Stimulated activated CD4-positive, alpha-beta T cell treated with anti-CD3 and anti-CD28 coated beads, Interleukin-12 subunit alpha, Interleukin-12 subunit beta, amount 100 ng/mL, for 24 hours (primary cell): ENCODE measurements at places on chromosomes 2 and 18.

GRCh38 chr18:56569416-56569815 is 69.0 kb downstream of the TXNL1 start:
- DNase-seq, result no peak

GRCh38 chr2:82023710-82024109 is 1719.2 kb upstream of the LRRTM1 start:
- DNase-seq, result no peak

DNA sequence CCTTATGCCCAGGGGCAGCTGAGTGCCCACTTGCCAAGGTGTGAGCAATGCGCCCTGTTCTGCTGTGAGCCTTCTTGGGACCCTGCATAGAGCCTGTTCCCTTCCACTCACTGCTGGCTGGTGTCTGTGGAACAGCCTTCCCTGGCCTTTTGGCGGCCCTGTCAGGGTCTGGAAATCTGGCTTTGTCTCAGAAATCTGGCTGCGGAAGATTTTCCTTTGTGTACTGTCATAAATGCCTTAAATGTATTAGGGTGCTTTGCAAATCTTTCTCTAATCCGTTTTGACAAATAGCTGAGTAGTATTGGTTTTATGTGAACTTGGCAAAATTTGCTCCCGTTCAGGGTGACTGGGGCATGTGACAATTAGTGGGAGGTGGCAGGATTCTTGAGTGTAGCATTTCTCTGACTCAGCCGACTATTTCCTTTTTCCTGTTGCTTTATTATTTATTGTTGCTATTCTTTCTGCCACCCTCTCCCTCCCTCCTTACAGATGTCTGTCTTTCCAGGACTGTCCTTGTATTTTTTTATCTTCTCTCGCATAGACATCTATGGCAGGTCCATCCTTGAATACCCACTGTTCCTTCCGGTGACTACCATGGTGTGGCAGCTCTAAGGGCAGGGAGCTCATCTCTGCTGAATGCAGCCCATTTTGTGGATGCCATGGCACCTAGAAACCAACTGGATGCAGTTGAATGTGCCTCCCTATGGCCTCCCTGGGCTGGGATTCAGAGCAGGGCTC is 41.8 kb downstream of the LDLRAD4 start:
- DNase-seq, result no peak

DNA sequence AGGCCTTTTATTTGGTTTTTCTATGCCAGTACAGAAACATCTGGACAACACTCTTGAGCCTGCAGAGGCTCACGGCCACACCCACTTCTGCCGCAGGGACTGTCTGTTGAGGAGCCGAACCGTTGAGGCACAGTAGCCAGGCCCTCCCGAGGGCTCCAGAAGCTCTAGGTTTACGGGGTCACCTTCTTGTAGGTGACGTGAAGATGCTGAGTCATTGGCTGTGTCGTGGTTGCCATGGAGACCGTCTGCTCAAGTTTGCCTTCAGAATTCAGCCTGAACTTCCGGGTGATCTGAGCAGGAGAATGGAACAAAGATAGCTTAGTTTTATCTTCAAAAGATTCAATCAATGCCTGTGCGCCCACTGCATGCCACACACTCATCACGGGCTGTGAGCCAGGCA is 25.9 kb downstream of the BOK start:
- no peak for DNase-seq

DNA sequence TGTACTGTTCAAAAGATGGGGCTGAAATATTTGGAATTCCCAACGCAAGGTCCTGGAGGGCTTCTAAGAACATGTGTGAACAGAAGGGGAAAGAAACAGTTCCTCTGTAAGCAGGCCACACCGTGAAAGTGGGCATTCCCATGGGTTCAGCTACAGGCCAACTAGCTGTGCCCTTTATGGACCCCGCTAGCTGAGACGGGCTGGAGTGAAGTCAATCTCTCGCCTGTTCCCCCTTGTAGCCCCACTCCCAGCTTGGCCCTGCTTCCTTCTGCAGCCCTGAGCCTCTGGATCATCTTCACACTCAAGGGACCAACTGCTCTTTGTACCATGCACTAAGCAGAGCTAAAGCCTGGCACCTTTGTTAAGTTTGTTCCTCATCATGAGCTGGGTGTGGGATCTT is 55.4 kb downstream of the POLR1A start:
- no peak for DNase-seq

DNA sequence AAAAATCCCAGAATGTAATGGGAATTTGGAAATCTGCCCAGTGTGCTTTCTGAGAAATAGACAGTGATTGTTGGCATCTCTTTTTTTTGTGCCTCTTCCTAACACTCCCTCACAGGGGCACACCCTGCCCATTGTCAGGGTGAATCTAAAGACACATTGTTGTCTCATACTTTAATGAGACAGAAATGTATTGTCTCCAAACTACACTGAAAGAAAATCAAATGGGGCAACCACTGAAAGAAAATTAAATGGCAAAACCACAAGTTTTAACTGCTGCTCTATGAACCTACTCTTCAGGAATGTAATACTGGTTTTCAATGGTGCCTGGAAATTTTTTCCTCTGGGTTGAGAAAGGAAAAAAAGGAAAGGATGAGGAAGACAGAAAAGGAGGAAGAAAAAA is 43.2 kb upstream of the GLS start:
- no peak for DNase-seq

DNA sequence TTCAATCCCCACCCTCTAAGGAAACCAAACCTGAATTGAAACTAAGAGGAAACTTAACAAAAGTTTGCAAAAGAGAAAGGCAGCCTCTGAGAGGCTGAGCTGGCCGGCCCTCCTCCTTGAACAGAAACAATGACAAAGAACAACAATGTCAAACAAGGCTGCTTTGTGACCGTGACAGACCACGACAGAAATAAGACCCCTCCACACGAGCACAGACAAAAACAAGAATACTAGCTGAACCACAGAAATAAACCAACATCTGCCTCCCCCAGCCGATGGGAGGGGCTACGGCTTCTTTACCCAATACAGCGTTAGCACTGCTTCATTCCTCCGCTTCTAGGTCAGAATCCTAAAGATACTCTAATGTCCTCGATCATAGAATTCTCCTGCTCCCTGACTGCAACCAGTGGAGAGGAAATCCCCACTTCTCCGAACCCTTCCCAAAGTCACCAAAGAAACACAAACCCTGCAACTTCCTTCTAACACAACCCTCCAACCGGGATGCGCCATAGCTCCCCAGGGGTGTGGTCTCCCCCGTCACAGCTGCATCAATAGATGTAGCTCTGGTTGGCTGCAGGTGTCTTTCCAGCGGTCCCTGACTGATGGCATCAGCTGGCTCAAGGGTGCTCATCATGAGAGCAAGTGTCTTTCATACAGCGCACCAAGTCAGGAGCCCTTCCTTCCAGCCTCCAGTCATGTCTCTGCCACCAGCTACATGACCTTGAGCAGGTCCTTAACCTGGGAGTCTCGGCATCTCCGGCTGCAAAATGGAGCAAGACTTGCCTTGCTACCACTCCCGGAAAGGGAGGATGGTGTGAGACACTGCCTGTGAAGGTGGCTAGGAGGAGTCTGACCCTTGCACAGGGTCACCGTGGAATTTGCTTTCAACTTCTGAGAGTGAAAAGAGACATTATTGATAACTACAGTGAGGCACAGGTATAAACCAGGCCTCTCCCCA is 198.6 kb downstream of the HAUS1 start:
- no peak for DNase-seq

GRCh38 chr2:150264442-150264841 is 223.0 kb downstream of the RND3 start:
- no peak for DNase-seq

DNA sequence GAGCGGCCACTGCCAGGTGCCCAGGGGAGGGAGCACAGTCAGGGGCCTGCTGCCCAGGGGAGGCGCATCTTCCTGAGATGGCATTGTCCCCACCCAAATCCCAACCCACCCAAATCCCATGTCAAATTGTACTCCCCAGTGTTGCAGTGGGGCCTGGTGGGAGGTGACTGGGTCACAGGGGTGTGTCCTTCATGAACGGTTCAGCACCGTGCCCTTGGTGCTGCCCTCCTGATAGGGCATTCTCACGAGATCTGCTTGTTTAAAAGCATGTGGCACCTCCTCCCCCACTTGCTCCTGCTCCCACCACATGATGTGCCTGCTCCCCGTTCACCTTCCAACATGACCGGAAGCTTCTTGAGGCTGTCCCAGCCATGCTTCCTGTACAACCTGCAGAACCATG is 27.6 kb downstream of the ANKMY1 start:
- DNase-seq, result no peak

GRCh38 chr2:46230115-46230571 is 67.1 kb upstream of the EPAS1 start:
- no peak for DNase-seq

- no peak for DNase-seq
Measured at GRCh38 chr2:195594248-195594647, 62.8 kb upstream of the SLC39A10 start.

GRCh38 chr2:10279472-10279870 is 23.2 kb upstream of the HPCAL1 start:
- no peak for DNase-seq

DNA sequence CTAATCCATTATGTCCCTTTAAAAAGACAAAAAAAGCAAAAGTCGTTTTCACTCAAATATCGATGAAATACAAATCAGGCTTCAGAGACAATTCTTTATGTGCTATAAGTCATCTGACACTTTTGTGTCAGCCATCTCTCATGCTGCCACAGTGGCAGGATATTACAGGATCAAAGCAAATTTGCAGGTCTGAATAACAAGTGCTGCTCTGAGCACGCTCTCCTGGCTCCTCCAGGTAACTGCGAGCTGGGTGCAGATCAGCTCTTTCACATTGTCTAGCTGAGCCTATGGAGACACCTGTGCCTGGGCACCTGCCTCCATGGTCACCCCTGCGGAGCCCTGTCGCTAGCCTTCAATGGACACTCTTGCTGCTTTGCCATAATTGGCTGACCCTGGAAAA is 250.2 kb upstream of the RAB12 start:
- DNase-seq, result no peak

DNA sequence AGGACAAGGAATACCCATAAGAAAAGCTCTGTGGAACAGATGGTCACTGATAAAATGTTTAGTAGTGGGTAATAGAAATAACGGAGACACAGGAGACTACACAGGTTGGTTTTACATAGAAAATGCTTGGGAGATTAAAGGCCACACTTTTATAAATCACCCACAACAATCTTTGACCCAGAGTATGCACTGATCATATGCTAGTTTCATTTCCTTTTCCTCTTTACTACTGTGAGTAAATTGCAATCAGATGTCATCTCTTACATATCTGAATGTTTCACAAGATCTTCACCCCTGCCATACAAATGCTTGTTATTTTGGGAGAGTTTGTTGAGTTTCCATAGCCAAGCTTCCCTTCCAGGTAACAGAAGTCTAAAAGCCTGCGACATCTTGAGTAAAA is 978.4 kb upstream of the KLHL29 start:
- DNase-seq, result no peak

DNA sequence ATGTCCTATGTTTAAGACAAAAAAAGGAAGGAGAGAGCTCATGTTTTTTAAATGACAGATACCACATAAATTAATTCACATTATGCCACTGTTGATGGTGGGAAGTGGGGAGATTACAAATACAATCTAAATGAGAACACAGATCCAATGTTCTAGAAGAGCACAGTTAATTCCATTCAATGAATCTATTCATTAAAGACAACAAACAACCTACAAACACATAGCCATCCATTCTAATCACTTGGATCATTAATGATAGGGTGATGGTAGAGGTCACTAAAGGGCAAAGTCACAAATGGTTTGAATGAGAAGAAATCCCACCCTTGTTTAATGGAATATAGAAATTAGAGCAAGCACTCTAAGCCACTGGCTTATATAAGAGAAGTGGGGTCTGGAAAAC is 21.7 kb downstream of the HNRNPA3 start:
- DNase-seq, result no peak

GRCh38 chr18:48165111-48165866 is 234.8 kb upstream of the SMAD2 start:
- no peak for DNase-seq

GRCh38 chr2:85455552-85456090 is 37.1 kb downstream of the SH2D6 start:
- DNase-seq, result no peak

GRCh38 chr2:233389601-233390125 is 35.4 kb downstream of the DGKD start:
- no peak for DNase-seq

GRCh38 chr2:221876016-221876415 is 303.9 kb upstream of the EPHA4 start:
- no peak for DNase-seq

DNA sequence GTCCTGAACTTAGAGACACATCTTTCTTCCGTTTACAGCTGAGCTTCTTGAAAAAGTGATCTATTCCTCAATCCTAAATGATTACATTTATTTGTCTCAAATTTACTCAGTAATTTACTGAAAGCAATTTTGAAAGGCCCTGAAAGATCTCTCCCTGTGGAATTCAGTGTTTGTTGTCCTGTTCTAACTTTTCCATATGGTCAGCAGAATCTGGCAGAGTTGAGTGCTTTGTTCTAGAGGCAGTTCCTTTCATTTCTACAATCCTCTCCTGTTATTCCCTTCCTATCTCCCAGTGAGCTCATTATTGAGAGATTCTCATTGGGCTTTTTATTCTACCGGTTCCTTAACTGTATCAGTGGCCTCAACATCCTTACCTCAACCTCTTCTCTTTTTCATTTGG is 36.5 kb upstream of the REG3G start:
- DNase-seq, result no peak

DNA sequence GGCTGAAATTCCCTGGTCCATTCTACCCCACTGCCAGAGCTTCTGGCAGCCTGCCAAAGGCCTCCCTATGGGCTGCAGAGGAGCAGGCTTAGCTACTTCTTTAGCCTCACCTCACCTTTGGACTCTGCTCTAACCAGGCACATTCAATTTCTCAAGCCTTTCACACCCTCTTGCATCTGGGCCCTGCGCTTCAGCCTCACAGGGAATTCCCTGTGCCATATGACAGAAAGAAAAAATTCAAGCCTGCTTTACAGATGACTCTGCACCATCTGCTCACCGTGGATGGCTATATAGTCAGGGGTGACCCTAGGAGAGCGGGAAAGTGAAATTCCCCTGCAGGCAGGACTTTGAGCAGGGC is 62.5 kb downstream of the REEP1 start:
- DNase-seq, result no peak

DNA sequence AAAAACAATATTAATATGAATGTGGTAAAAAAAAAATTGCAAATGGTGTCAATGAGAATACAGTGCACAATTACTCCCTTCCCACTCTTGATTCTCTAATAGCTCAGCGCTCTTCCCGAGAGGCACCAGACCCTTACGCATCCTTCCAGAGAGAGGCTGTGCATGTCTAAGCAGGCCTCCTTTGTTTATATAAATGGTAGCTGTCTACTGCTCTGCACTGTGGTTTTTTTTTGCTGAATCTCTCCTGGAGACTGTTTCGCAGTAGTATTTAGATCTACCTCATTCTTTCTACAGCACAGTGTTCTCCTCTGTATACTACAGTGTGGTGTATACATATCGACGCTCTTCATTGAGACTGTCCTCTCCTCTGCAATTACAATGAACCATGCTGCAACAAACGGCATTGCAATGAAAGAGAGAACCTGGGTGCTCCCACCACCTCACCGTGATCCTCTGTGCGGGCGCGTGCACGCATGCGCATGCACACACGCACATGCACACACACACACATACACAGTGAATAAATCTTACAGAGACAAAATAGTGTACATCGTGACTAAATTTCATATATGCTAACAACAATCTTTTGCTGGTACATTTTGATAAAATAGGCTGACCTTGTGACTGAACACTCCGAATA is 19.4 kb downstream of the SEPTIN10 start:
- DNase-seq, result no peak

GRCh38 chr2:187313831-187314230 is 134.2 kb downstream of the CALCRL start:
- DNase-seq, result no peak

GRCh38 chr2:127577503-127577902 is 42.0 kb downstream of the MYO7B start:
- no peak for DNase-seq

GRCh38 chr2:134717286-134718022 is 1.3 kb downstream of the TMEM163 start:
- no peak for DNase-seq
